ENCODE measurements at places on chromosomes 1 and 21.

GRCh38 chr1:65344171-65344814, 35.0 kb downstream of the DNAJC6 start:
- DNase-seq: no peak

- DNase-seq: no peak
Observed at GRCh38 chr1:232891656-232892317, 58.6 kb upstream of the NTPCR start.

GRCh38 chr1:1876335-1876930, 14.5 kb downstream of the GNB1 start:
- no peak for DNase-seq

GRCh38 chr21:35023396-35024070, 25.6 kb downstream of the RUNX1 start:
- no peak for DNase-seq

GRCh38 chr1:93988634-93989350, 79.6 kb upstream of the GCLM start:
- no peak for DNase-seq

DNA sequence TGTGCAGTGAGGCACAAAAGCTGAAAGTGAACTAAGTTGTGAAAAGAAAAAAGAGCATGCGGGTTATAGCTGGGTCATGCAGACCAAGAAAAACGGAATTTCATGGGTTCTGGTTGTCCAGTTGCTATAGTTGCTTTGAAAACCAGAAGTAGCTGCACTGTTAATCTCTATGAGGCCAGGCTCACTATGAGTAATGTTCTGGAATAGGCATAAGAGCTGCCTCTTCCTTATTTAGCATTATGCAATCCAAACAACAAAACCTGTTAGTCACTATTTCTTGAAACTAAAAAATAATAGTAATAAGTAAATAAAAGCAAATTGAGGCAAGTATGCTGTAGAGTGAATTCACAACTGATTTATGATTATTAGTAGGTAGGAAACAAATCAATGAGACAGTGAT, 1383.7 kb downstream of the MRPL39 start:
- DNase-seq: no peak

DNA sequence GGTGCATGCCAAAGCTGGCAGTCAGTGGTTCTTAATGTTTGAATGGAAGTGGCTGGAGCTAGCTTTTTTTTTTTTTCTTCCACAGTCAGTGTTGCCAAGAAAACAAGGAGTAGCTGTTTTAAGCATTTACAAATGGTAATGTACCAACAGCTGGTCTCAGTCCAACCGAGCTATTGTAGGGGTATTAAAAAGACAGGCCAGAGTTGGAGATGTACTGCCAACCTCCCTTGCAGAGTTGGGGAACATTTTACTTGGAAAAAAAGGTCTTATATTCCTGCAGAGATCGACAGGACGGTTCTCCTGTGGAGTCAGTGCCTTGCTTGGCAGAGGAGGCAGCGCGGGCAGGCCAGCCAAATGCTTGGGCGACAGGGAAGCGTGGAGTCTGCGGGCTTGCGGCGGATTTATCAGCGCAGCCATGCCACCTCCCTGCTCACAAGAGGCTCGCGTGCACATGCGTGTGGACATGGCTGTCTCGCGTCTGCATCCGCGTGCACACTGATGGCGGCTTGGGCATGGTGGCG, 338.1 kb downstream of the RPS6KC1 start:
- DNase-seq: no peak

GRCh38 chr21:44720170-44720569, 8.8 kb upstream of the TSPEAR start:
- no peak for DNase-seq

DNA sequence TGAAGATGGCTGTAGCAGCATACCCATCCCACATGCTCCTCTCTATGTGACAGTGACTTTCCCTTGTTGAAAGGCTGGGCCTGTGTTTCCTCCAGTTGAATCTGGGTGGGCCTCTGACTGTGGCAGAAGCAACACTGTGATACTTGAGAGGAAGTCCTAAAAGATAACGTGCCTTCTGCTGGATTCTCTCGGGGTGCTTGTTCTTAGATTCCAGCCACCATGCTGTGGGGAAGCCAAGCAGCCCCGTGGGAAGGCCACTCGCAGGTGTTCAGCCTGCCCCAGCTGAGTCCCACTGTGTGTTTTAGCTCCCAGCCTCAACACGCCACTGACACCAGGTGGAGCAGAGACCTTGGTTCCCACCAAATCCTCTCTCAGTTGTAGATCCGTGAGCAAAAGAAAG, 31.5 kb downstream of the TRAPPC10 start:
- no peak for DNase-seq

GRCh38 chr1:37189111-37189510, 154.8 kb upstream of the GRIK3 start:
- no peak for DNase-seq

GRCh38 chr21:42257091-42257765, 38.3 kb downstream of the ABCG1 start:
- DNase-seq: no peak

GRCh38 chr1:101363891-101364318, 127.1 kb downstream of the S1PR1 start:
- DNase-seq: no peak

GRCh38 chr1:232211149-232211548, 418.8 kb downstream of the SIPA1L2 start:
- no peak for DNase-seq

GRCh38 chr1:161484613-161485012, 20.6 kb upstream of the FCGR2A start:
- DNase-seq: no peak

DNA sequence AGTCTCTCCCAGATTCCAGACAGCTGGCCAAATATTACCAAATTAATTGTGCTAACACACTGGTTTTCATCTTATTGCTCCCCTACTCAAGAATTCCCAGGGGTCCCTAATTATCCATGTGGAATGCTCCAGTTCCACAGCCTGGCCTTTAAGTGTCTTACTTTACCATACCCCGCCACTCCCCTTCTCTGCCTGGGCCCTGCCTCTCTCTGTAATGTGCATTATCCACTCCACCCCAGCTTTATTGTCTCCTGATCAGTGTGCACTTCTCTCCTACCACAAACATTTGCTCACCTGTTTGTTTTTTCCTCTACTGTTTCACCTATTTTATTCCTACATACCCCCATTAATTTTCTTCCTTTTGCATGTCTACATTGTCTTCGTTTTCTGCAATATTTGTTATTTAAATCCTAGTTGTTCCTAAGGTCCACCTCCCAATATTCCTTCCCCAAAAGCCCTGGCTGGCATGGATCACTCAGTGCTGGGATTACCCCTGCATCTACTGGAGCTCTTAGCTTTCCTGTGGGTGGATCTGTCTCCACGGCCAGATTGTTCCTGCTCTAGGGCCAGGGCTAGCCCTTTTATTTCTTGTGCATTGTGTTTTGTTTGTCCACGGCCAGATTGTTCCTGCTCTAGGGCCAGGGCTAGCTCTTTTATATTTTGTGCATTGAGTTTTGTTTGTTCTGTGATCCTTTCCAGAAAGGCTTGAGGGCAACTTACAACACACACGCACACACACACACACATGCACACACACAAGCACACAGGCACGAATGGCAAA, 33.4 kb upstream of the ATP1B1 start:
- DNase-seq: no peak

GRCh38 chr1:93603601-93604000, 78.0 kb downstream of the BCAR3 start:
- DNase-seq: no peak

GRCh38 chr1:116326486-116326885, 46.6 kb upstream of the ATP1A1 start:
- DNase-seq: no peak

DNA sequence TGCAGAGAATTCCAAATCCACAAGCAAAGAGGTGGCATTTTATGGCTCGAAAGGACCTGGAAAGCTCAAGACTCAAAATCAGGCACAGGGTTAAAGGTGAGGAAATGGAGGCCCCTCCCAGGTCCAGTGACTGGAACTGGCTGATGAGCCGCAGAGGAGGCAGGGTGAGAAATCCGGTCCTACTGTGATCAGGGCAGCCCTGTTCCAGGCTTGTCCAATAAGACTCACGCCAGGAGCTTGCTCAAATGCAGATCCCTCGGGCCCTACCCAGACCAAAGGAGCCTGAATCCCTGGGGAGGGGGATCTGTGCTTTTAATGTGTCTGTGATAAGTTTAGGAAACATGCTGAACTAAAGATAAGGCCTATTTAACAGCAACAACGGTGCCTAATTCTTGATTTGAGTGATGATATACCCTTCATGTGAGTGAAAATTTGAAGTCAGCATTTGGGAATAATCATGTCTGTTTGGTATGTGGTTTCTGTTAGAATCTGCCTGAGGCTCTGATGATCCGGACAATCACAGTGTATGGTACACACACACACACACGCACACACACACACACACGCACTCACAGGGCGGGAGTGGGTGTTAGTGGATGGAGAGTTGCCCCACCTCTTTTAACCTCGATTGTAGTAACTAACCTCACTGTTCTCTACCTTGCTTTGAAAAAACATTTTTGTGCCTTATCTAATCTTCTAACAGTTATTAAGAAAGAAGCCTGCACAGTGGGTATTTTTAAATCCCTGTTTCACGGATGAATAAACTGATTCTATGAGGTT, 54.1 kb upstream of the LYST start:
- DNase-seq: no peak

GRCh38 chr1:150549496-150550221, 451 bp downstream of the ADAMTSL4 start:
- DNase-seq: no peak

DNA sequence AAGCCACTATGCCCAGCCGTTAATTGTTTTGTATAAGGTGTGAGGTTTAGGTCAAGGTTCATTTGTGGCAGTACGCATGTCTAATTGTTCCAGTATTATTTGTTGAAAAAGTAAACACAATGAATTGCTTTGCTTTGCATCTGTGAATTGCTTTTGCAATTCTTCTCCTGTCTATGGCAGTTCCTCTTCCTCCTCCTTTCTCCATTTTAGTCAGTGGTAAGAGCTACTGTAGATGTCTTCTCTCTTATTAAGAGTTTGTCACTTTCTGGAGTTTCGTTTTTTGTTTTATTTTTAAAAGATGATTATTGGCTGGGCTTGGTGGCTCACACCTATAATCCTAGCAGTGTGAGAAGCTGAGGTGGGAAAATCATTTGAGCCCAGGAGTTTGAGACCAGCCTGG, 29.2 kb downstream of the C1orf185 start:
- no peak for DNase-seq

DNA sequence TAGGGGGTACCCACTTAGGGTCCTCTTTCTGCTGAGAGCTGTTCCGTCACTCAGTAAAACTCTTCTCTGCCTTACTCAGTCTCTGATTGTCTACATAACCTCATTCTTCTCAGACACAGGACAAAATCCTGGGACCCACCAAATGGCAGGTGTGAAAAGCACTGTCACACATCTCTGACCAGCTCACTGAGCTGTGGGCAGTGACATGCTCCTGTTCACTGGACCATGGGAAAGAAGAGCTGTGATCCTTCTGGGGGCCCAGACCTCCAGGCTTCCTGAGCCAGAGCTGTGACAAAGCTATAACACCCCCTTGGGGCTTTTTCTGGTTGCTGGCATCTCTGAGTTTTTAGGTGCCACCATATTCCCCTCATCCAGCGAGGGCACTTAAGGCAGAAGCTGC, 115.7 kb downstream of the NTPCR start:
- no peak for DNase-seq

DNA sequence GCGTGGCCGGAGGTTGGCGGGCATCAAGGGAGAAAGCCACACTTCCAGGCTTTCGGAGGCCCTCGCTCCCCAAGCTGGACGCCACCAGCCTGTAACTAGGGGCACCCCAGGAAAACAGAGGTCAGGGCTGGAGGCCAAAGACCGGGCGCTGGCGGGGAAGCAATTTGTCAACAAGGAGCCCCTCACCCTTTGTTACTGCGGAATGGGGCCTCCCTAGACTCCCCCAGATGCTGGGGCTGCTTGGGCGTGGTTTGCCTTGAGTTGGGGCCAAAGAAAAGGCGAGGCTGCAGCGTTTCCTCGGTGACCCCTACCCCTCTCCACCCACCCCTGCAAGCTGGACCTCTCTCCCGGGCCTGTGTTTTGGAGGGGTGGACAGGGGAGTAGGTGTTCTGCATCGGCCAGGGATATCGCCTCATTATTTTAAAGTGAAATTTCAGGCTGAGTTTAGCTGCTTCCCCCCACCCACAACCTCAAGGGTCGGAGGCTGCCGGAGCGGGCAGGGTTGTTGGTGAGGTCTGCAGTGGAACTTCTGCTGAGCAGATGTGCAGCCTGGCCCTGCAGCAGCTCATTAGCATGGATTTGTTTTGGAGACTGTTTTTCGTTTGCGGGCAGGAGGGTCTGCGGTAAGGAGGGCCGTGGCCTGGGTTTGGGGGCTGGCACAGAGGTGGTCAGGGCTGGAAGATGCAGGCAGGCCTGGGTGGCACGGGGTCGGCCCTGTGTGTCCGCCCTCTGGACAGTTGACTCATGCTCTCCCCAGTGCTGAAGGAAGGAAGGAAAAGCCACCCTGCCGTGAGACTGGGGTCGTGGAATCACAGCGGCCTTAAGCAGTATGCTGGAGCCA, 1.5 kb downstream of the NBL1 start:
- no peak for DNase-seq

DNA sequence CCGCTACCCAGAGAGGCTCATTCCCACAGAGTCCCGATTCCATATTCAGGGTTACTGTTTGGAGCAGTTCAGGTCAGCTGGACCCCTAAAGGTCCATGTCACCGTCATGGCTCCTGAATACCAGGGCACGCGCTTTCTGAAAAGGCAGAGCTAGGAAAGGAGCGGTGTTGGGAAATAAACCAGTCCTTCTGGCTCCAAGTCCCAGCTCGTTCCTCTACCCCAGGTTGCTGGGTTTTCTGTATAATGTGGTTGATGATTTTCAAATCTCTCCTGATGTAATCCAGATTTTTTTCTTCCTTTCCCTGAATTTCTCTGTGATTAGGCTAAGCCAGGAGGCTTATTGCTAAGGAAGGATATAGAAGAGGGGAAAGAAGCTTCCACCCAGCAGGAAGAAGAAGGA, 14.0 kb upstream of the PKP1 start:
- no peak for DNase-seq

DNA sequence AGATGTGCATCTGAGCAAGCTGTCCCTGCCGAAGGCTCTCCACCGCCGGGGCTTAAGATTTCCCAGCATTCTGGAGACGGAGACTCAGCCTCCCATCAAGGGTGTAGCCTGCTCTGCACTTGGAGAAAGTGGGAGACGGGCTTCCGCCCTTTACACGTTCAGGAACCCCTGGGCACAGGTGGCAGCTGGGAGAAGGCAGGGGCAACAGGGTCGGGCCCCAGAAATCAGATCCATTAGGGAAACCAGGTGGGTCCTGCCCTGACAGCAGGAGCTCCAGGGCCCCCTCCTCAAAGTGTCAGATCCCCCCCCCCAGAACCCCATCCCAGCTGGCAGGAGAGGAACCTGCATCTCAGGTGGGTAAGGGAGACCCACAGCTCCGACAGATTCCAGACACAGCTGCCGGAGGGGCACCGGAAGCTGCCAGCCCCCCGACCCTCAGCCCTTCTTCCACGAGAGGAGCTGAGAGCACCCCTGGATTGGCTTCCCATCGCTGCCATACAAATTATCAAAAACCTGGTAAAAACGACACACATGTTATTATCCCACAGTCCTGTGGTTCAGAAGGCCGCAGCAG, 236.6 kb downstream of the NPHP4 start:
- DNase-seq: no peak

DNA sequence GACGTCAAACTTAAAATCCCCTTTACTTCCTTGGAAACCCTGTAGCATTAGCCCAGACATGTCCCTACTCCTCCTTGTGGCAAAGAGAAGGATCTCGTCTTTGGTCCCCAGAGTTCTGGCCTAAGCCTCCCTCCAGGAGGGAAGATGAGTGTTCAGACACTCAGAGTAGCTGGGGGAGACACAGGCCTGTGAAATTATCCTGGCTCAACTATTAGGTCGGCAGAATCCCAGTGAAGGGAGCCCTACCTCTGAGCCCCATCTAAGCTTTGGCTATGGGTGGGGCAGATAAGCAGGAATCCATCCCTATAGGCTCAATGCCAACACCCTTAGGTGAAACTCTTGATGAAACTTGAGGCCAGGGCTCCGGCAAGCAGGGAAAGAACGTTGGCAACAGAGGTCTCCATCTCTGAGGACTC, 1.7 kb upstream of the SFN start:
- no peak for DNase-seq
